ENCODE measurements at places on chromosomes 12 and 14. TPM values are rescaled to one million over a fixed set of nuclear protein-coding genes. Genes with fewer than 3 reads are reported as not detected.

DNA sequence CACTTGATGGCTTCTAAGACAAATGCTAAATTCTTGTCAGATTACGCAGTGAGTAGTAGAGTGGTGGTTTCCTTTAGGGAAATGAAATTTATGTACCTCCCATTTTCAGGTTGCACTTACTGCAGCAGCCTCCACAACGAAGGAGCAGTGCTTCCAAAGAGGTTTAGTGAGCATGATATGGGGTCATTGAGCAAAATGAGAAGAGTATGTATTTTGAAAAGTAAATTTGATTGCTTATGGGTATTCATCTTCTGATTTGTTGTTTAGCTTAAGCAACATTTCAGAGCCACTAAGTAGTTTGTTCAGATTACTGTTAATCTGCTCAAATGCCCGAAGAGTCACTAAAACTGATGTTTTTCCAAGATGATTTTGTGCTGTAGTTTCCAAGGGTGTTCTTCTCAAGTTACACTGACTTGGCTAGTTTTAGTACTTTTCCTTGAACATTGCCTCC lies 493.6 kb downstream of the PCNX1 start:
- no peak for DNase-seq
- H3K36me3 ChIP-seq = no peaks in the 10 kb centered on the region
- H3K4me1 ChIP-seq = no peaks in the 10 kb centered on the region
- H3K4me3 ChIP-seq = no peak overlapping the region

- H3K36me3 ChIP-seq = no peaks in the 10 kb centered on the region
- H3K27ac ChIP-seq = no peak overlapping the region
- peak; percentile 76 for DNase-seq
- H3K27me3 ChIP-seq = peaks cover 8% of the 10 kb centered on the region
- no peak overlapping the region for H3K4me3 ChIP-seq
- H3K4me1 ChIP-seq = peaks cover 6% of the 10 kb centered on the region
Observed at GRCh38 chr14:77023001-77023996, 5.2 kb downstream of the IRF2BPL start.

GRCh38 chr14:101496776-101497683 lies 64.3 kb upstream of the DIO3 start:
- no peaks in the 10 kb centered on the region for H3K27me3 ChIP-seq
- H3K4me3 ChIP-seq = no peak overlapping the region
- peak overlapping the region; percentile 41 for H3K27ac ChIP-seq
- no peaks in the 10 kb centered on the region for H3K36me3 ChIP-seq

GRCh38 chr12:113476176-113476986 lies 4.7 kb upstream of the LHX5 start:
- H3K36me3 ChIP-seq = no peaks in the 10 kb centered on the region
- H3K27ac ChIP-seq = no peak overlapping the region
- DNase-seq = peak; percentile 72
- peaks cover 11% of the 10 kb centered on the region for H3K4me1 ChIP-seq
- H3K27me3 ChIP-seq = peaks cover 98% of the 10 kb centered on the region

DNA sequence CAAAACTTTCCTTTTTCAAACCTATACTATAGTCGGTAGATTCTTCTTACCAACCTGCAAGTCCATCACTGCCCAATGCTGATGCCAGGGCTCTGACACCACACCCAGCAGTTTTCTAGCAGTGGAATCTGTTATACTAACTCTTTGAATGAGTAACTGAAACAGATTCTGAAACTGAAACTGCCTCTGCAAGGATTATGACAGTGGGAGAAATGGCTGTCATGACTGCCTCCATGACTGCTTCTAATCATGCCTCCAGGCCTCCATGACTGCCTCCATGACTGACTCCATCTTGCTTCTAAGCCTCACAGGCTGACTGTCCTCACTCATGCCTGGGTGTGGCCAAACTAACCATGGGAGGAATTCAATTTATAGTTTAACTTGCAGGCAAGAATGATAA lies 29.4 kb upstream of the OXA1L start:
- H3K4me1 ChIP-seq = peaks cover 9% of the 10 kb centered on the region
- no peak for DNase-seq

DNA sequence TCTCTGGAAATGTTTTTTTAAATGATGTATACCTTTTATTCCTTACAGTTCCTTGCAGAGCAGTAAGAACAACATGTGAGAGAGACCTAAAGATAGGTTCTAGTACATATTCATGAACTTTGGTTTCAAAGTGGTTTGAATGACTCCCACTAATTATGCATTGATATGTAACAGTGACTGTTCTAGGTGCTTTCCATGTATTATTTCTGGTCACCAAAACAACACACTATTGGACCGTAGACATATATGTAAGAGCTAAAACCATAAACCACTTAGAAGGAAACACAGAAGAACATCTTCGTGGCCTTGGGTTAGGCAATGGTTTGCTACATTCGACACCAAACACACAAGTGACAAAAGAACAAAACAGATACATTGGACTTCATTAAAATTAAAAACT lies 37.9 kb downstream of the SOX5 start:
- H3K27me3 ChIP-seq = no peaks in the 10 kb centered on the region
- no peak overlapping the region for H3K27ac ChIP-seq
- DNase-seq = no peak
- H3K4me1 ChIP-seq = peaks cover under 1% of the 10 kb centered on the region

DNA sequence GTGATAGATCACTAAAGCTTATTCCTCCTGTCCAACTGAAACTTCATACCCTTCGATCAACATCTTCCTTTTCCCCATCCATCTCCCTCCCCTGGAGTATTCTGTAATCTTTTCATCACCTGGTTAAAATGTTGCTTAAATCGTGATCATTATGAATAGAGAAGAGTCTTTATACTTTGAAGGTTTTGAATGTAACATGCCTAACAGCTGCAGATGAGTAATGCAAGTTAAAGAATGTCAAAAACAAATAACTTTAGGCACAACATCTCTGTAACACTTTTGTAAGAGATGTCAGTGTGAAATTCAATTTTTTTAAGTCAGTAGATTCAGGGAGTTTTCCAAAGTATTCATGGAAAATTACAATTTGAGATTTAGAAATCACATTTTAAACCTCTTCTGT lies 25.0 kb downstream of the RXYLT1 start:
- no peak for DNase-seq
- no peaks in the 10 kb centered on the region for H3K27me3 ChIP-seq
- H3K36me3 ChIP-seq = peaks cover 11% of the 10 kb centered on the region
- no peak overlapping the region for H3K27ac ChIP-seq
- no peaks in the 10 kb centered on the region for H3K4me1 ChIP-seq

The MMP19 gene
- 2.1 TPM for total RNA-seq

The STYK1 gene
- 3.3 TPM for total RNA-seq

The LTBR gene
- 9.1 TPM for total RNA-seq

The SELPLG gene
- not detected for total RNA-seq

The PRH2 gene
- not detected for total RNA-seq

The ASB2 gene
- 0.36 TPM for total RNA-seq
